HCT116 (cell line): ENCODE measurements at places on chromosomes 12 and 14.

DNA sequence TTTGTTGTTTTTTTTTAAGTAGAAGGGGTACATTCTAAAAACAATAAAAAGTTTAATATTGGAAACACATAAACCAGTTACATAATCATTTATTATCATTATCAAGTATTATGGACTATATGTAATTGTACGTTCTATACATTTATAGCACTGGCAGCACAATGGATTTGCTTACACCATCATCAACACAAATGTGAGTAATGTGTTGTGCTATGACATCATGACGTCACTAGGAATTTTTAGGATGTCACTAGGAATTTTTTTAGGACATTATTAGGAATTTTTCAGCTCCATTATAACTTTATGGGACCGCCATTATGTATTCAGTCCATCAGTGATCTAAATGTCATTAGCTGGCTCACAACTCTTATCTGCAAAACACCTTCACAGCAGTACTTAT is 126.8 kb upstream of the SYT10 start:
- no peak for DNase-seq

DNA sequence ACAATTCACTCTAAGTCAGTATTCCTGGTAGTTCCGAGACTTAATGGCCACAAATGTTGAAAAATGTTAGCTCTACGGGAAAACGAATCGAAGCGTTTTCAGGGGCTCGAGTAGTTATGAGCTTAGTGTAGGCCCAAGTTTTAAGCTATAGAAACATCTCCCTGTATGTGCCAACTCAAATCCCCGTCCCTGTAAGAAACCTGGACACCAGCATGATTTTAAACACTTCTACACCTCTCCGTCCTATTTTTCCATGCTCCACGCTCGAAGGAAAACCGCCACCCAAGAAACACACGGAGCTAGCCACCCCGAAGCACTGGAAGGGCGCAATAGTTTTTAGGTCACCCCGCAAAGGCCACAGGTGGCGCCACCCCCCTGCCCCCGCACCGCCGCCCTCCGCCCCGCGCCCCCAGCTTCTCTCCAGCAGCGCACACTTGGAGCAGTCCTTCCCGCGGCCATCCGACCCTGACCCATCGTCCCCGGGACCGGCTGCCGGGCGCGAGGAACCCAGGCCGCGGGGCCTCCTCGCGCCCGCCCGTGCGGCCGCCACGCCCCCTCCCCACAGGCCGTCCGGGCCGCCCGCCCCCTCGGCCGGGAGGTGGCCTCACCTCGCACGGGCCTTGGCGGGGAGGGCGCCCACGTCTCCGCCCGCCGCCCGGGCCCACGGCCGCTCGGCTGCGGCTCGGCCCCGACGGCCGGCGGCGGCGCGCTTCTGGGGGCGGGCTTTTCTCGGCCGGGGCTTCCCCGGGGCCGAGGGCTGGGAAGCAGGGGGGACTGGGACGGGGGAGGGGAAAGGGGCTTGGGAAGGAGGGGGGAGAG is 522 bp downstream of the R3HDM2 start:
- no peak for DNase-seq

GRCh38 chr14:68896132-68896531 is 83.0 kb downstream of the ACTN1 start:
- no peak for DNase-seq

DNA sequence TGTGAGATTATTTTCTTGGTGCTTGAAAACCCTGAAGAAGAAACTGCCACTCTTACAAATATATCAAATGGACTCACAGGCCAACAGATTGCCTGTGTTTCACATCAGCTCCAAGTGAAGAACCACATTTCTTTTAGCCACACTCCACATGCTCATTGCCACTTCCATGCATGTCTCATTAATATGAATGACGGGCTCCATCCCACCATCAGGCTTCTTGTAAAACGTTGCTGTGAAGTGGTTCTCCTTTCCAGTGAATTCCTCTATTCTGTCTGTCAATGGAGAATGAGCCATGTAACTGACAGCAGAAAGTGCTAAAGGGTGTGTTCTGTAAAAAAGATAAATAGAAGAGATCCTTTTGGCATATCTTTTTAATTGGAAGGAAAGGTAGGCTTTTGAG is 188.2 kb upstream of the RMST start:
- no peak for DNase-seq

DNA sequence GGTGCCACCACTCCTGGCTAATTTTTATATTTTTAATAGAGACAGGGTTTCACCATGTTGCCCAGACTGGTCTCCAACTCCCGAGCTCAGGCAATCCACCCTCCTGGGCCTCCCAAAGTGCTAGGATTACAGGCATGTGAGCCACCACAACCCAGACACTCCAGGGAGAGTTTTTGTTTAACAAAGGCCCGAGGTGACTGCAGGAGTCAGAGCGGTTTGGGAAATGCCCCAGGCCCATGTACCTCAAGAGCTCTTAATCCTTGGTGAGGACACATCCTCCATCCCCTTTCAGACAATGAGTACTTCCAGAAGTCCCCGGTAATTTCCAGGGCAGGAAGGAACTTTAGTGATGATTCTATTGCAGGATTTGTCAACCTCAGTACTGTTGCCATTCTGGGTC is 176.0 kb downstream of the ESRRB start:
- DNase-seq: no peak

GRCh38 chr14:41749429-41749828 is 142.8 kb downstream of the LRFN5 start:
- DNase-seq: no peak

DNA sequence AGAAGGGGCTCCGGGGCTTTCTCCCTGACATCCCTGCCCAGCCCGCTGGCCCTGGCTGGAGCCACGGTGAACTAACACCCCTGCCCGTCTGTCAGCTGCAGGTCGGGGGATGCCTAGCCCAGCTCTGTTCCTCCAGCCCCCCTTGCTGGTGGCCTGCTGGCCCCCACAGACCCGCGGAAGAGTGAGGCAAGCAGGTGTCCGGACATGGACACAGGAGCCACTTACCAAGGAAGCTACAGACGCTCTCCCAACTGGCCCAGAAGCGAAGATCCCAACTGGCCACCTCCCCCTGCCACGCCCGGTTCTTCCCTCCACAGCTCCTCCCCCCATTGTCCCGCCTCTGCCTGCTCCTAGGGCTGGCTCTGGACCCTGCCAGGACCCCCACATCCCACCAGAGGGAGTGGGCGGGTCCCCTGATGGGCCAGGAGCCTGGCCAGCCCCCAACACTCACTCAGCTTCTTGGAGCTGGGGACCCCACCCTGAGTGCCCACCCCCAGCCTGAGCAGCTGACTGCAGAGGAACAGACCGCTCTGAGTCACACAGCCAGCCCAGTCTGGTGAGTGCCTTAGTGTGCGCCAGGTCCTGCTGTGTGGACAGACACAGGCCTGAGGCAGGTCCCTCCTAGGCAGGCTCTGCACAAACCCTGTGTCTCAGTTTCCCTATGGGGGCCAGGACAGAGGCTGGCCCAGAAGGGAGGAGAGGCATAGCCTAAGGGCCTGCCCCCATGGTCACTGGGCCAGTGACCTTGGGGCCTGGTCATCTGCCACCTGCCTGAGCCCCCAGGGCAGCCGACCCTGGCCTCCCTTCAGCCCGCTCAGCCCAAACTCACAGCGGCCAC is 7.7 kb downstream of the AHNAK2 start:
- DNase-seq: peak; percentile 56

DNA sequence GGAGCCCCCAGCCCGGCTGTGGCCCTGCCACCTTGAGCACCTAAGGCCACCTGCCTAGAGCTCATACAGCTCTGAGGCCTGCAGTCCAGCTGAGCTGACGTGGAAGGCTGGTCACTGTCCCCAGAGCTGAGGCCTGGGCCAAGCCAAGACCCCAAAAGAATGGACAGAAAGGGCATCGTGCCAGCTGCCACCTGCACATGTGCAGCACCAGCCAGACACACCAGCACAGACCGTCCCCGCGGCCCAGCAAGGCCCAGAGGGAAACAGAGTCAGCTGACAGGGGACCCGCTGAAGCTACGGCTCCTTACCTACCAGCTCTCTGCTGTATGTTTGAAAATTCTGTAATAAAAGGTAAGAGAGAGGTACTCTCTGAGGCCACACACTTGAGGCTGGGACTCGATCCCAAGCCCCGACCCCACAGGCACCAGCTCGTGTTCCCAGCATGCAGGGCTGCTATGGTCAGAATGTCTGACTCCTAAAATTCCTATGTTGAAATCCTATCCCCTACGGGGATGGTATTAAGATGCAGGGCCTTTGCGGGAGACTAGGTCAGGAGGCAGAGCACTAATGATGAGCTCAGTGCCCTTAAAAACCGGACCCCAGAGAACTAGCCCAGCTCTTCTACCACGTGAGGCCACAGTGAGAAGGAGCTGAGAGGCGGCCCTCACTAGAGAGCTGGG is 25.4 kb downstream of the BRF1 start:
- no peak for DNase-seq

DNA sequence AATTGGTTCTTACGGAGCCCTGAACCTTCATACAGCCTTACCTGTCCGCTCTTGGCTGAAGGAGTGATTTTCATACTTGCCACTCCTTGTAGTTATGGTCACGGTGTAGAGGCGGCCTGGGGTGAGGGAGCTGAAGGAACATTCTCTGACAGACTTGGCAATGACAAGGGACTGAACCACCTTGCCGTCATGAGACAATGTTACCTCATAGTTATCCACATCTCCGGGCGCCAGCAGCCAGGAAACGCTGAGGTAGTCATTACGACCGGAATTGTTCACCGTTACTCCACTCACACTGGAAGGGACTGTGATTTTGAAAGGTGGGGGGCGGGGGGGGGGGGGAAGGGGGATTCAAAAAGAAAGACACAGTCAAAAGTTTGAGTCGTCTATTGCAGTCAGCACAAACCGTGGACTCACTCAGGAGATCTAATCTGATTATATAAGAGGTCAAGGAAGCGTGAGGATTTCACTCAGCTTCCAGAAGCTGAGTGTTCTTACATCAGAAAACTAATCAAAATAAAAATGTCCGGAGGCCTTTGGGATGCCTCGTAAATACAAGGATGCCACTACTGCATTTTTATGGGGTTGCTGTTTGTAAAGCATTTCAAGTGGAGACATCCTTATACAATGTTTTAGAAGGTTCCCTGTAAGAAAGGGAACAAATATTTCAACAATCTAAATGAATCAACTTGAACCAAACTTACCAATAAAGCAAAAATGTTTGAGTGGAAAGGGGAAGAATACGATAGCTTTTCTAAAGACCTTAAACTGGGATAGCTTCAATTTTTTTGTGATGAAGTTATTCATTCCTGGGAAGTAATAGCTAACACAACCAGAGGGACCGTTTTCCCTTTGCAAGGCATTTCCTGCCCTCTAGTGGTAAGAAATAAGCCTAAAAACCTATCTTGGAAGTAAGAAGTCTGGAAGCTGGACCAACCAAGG is 60.6 kb downstream of the PTPRB start:
- DNase-seq: peak; percentile 66

DNA sequence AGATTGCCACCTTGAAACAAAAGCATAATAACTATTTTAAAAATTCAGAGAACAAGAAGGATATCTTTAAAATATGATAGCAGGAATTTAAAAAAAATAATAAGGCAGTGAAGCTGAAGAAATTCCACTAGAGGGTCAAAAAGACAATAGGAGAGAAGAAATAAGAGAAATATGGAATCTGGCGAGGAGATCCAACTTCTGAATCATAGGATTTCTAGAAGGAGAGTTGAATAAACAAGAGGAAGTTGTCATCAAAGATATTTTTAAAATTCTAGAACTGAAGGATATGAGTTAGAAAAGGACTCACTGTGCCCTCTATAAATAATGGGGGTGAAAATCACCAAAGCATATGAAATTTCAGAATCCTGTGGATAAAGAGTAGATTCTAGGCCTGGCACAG is 26.8 kb upstream of the TOMM20L start:
- DNase-seq: no peak

- no peak for DNase-seq
Measured at GRCh38 chr14:61482348-61483206, 161.2 kb downstream of the PRKCH start.

DNA sequence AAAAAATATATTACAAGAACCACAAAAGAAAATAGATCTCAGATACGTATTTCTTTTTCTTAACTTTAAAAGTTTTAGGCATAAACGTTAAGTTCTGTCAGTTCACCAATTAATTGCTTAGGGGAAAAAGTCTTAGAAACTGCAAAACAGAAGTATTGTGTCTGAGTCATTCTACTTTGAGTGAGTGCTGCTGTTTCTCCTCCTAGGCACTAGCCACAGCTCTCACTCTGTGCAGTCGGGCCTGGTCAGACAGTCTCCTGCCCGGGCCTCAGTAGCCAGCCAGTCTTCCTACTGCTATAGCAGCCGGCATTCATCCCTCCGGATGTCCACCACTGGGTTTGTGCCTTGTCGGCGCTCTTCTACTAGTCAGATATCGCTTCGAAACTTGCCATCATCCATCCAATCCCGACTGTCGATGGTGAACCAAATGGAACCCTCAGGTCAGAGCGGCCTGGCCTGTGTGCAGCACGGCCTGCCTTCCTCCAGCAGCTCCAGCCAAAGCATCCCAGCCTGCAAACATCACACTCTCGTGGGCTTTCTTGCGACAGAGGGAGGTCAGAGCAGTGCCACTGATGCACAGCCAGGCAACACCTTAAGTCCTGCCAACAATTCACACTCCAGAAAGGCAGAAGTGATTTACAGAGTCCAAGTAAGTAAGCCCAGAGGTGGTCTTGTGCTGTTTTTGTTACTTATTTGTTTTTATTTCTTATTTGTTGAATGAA is 201.3 kb downstream of the PCNX1 start:
- DNase-seq: no peak

DNA sequence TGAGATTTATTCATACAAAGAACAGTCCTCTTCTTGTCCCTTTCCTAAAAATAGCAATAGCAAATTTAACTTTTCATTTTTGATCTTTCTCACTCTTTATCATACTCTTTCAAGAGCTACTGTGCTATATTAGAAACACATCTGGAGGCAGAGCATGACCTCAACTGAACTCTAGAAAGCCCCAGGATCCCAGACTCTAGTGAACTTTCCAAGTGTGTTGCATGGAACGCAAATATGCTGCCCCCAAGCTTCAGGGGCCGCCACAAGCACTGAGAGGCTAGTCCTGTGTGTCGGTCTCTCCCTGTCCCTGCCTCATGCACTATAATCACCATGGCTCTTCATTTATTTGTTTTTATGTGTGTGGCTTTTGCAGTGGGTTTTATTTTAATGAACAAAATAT is 38.7 kb upstream of the ZNF641 start:
- DNase-seq: no peak
